Fibroblast of the conjunctiva (primary cell): ENCODE measurements at places on chromosomes 2 and 18.

- DNase-seq = no peak
These were observed 28.0 kb upstream of the EDAR start for GRCh38 chr2:109017017-109017416.

DNA sequence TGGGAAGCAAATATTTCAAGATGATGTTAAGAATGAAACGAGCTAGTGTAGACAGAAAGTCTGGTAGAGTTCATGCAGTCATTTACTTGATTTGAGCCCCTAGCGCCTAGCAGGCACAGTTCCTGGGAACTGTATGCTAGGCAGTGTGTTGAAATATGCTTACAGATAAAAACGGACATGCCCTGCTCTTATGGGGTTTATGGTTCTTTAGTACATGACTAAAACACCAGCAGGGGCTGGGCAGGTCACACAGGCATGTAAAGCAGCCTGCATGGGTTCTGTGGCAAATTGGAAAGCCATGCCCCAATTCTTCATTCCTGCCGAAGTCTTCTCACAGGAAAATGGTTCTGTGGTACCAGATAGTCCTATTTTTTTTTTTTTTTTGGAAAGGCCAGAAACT lies 27.3 kb upstream of the MGAT5 start:
- DNase-seq = no peak

DNA sequence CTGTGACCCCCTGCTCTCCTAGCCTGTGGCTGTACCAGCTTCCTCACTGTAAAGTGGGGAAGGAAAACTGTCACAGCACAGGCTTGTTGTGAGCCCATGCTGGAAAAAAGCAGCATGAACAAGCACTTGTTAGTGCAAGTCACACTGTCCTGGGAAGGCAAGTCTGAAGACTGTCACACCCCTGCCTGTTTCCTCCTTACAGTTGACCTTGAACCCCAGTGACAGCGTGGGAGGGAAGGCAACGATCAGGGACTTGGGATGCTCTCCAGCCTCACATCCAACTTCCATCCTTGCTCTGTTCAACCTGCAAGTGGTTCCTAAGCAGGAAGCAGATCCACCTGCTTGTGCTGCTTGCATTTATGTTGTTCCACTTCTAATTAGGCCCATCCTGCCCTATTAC lies 311.3 kb upstream of the KLHL29 start:
- DNase-seq = no peak

GRCh38 chr18:26721854-26722564 lies 143.5 kb downstream of the AQP4 start:
- DNase-seq = no peak

GRCh38 chr2:42830922-42831574 lies 38.7 kb upstream of the HAAO start:
- no peak for DNase-seq

DNA sequence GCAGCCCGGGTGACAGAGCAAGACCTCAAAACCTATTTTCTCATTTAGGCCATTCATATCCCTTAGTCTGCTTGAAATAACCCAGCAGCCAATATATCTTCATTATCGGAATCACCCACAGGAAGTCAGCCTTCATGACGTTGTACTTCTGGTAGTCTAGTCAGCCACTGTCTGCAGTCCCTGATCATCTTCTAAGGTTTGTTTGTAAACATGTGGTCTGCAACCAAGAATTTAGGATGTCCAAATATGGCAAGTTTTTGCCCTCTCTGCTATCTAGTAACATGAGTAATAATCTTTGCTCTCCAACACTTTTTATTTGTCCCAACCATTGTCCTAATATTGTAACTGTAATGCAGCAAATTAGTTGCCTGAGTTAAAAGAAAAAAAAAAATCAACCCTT lies 92.5 kb downstream of the PRPF40A start:
- DNase-seq = no peak

GRCh38 chr2:236799391-236800026 lies 229.9 kb downstream of the ACKR3 start:
- DNase-seq = no peak

- no peak for DNase-seq
These were observed 27.0 kb upstream of the TWIST2 start for GRCh38 chr2:238820916-238821315.

- DNase-seq = no peak
These were observed 8.2 kb upstream of the RNU2-63P start for GRCh38 chr2:88024509-88024908.
